GM12878 (cell line): ENCODE measurements at places on chromosomes 2 and 18.

DNA sequence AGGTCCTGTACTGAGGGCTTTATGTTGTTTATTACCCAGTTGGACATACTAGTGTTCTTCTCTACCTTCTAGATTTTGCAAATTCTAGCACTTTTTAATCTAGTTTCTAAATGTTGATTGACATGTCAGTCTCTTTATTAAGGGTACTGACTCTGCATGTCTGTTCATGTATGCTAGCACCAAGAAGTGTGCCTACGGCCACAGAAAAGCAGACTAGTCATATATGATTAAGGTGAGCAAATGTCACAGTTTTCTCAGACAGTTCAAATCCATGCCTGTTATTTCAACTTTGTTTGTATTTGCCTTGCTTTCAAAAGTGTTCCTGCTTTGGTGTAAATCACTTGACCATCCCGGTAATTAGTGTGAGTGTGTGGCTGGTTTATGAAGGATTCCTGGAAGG, 145.0 kb upstream of the DSEL start:
- DNase-seq = no peak

DNA sequence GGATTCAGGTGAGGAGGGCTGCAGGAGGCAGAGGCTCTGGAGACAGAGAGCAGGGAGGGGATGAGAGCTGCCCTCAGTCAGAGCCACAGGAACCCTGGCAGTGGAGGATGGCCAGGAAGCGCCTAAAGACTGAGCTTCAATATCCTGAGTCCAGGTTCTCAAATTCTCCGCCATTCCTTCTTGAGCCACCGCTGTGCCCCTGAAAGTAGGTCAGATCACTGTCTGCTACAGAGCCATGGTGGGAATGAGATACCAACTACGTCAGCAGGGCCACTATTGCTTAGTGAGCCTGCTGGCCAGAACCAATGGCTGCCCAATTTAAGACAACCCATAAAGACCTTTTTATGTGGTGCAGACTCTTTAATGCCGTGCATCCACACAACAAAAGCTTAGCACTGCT, 155.5 kb downstream of the CTIF start:
- DNase-seq = no peak

DNA sequence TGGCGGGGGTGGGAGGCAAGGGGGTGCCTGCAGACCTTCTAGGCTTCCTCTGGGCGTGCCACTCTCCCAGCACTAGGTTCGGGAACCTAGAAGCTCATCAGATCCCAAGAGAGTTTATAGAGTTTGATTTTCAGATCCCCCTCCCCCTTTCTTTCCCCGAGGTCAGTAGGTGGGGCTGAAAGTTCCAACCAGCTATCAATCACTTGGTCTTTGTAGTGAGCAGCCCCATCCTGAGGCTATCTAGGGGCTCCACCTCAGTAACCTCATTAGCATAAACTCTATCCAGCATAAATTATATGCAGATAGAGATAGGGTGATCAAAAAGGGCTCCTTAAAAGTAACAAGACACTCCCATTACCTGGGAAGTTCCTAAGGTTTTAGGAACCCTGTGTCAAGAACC, 32.8 kb downstream of the ERLEC1 start:
- no peak for DNase-seq

- no peak for DNase-seq
Observed at GRCh38 chr2:17969661-17970060, 91.2 kb downstream of the KCNS3 start.

DNA sequence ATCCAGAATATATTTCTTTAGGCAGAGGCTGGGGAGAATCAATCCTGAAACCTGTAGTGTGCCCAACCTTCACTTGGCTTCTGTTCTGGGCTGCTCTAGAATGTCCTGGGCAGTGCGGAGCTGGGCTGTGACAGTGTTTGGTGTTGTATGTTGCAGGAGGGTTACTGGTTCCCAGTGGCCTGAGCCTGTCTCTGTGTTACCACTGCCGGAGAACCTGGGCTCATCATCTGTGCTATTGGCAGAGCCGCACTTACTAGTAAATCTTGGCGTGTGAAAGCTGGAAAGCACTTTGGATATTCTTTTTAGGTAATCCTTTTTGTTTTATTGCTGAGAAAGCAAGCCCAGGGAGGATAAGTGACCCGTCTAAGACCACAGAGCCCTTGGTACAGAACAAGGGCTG, 412.9 kb downstream of the SLC4A3 start:
- no peak for DNase-seq

- no peak for DNase-seq
Observed at GRCh38 chr2:135821190-135821589, 15.8 kb downstream of the LCT start.
